ENCODE measurements at places on chromosomes 12 and 14.

DNA sequence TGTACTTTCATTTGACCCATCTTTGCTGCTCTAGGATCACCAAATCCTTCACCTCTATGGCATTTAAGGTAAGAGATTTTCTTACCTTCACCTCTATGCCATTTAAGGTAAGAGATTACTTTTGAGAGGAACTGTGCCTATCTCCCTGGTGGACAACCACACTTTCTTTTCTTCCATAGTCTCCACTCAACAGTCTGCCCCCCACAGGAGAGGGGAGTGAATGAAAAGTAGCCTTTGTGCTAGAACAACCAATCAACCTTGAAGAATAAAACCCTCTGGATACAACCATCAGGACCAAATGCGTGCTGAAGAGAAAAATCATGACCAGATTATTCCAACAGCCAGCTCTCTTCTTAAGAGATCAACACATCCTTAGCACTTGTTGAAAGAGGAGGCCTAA is 258.6 kb upstream of the TMPO start:
- no peaks in the 10 kb centered on the region for H3K27me3 ChIP-seq
- no peak overlapping the region for H3K27ac ChIP-seq
- H3K4me3 ChIP-seq: no peak overlapping the region
- no peaks in the 10 kb centered on the region for H3K4me1 ChIP-seq

DNA sequence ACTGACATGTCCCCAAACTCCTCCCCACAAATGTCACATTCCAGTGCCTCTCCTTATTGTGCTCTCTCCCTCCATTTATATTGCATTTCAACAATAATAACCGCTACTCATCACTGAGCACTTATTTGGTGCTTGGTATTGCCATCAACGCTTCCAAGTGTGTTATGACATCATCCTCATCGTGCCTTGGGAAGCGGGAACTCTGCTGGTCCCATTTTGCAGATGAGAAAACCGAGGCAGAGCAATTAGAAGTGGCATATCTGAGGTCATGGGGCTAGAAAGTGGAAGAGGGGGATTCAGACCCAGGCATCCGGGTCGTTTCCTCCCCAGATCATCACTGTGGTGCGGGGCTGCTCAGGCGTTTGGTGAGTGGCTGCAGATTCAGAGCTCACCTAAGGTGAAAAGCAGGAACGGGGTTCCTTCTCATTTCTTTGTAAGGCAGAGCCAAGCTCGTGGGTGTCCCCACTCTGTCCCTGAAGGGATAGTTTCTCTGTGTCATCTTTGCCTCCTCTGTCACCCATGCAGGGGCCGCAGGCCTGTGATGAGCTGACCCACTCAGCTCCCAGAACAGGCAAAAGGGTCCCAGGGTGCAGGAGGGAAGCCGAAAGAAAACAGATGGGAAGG is 5.5 kb upstream of the FZD10 start:
- no peak for DNase-seq
- H3K27ac ChIP-seq: no peak overlapping the region
- peaks cover 18% of the 10 kb centered on the region for H3K27me3 ChIP-seq
- H3K4me3 ChIP-seq: no peak overlapping the region
- no peaks in the 10 kb centered on the region for H3K36me3 ChIP-seq
- no peaks in the 10 kb centered on the region for H3K4me1 ChIP-seq

- no peaks in the 10 kb centered on the region for H3K27me3 ChIP-seq
- H3K4me3 ChIP-seq: no peak overlapping the region
- no peak overlapping the region for H3K27ac ChIP-seq
- no peaks in the 10 kb centered on the region for H3K4me1 ChIP-seq
Measured at GRCh38 chr14:38405851-38406635, 150.2 kb upstream of the CLEC14A start.

DNA sequence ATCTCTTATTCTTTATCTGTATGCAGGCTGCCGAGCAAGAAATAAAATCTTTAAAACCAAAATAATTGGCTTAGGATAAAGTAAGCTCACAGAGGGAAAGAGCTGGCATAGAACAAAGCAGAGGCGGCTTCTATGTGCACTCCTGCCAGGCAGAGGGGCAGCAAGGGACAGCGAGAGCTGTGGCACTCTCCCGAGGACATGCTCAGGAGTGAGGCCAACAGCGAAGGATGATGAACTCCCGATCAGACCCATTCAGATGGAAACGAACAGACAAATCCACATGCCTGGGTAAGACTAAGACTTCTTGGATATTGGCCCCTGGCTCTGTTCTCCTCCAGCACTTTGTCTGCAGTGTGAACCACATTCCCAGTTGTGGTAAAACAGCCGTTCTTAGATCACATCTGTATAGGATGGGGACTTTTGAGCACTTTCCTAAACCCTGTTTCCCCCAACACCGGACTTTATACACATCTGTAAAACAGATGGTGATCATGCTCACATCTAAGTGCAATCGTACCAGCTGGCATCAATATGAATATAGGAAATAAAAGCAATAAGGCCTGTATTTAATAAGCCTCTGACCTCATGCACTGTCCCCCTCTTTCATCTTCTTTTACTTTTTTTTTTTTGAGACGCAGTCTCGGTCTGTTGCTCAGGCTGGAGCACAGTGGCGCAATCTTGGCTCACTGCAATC is 134.1 kb downstream of the PPM1H start:
- no peak for DNase-seq
- H3K4me3 ChIP-seq: no peak overlapping the region
- no peaks in the 10 kb centered on the region for H3K4me1 ChIP-seq
- peaks cover 9% of the 10 kb centered on the region for H3K27me3 ChIP-seq

DNA sequence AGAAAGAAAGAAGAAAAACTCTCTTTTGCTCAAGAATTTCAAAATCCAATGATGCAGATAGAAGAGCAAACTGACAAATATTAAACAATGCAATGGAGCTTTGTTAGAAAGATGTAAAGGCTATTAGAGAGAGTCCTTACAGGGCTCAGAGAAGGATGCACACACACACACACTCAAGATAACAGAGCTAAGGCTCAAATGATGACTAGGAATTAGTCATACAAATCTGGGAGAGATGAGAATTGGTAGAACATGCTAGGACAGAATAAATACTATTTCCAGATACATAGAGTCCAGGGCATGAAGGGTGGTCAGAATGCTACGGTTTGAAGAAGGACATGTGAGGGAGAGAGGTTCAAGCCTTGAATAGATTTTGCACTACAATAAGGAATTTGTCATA is 650.1 kb upstream of the MDGA2 start:
- no peaks in the 10 kb centered on the region for H3K27me3 ChIP-seq
- no peaks in the 10 kb centered on the region for H3K4me1 ChIP-seq
- H3K27ac ChIP-seq: no peak overlapping the region
- no peaks in the 10 kb centered on the region for H3K36me3 ChIP-seq
- no peak for DNase-seq

GRCh38 chr12:129074379-129074778 is 221.1 kb downstream of the GLT1D1 start:
- DNase-seq: no peak
- H3K27me3 ChIP-seq: no peaks in the 10 kb centered on the region
- H3K4me3 ChIP-seq: no peak overlapping the region
- H3K27ac ChIP-seq: no peak overlapping the region
- H3K4me1 ChIP-seq: no peaks in the 10 kb centered on the region
- H3K36me3 ChIP-seq: no peaks in the 10 kb centered on the region

DNA sequence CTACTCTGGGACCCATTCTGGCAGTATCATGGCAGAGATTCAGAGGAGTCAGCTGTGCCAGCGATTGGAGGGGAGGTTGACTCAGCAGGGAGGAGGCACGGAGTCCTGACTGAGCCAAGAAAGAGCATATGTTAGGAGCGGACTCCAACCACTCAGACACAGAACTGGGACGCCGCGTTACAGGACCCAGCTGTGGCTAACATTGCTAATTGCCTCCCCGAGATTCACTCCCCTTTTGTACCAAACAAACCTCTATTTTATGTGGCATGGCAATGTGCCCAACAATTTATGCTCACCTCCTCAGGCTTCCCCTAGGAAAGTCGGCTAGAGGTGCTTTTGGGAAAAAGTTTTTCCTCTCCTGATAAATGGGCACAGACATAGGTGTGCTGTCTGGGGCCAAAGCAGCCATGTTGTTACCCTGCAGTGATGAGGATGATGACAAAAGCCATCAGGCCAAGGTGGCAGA is 15.2 kb upstream of the CLIP1 start:
- H3K36me3 ChIP-seq: no peaks in the 10 kb centered on the region
- no peaks in the 10 kb centered on the region for H3K4me1 ChIP-seq
- no peak overlapping the region for H3K27ac ChIP-seq
- no peak overlapping the region for H3K4me3 ChIP-seq

- no peaks in the 10 kb centered on the region for H3K36me3 ChIP-seq
- H3K27me3 ChIP-seq: peaks cover 79% of the 10 kb centered on the region
- peaks cover 12% of the 10 kb centered on the region for H3K4me1 ChIP-seq
- H3K27ac ChIP-seq: no peak overlapping the region
- peak overlapping the region; percentile 79 for H3K4me3 ChIP-seq
- no peak for DNase-seq
Measured at GRCh38 chr12:42483521-42483790, 106.1 kb downstream of the PRICKLE1 start.

GRCh38 chr14:64233531-64234190 is 60.5 kb downstream of the ESR2 start:
- H3K27me3 ChIP-seq: peaks cover 2% of the 10 kb centered on the region
- H3K27ac ChIP-seq: no peak overlapping the region
- H3K4me1 ChIP-seq: no peaks in the 10 kb centered on the region

GRCh38 chr12:128637642-128638606 is 185.8 kb downstream of the SLC15A4 start:
- no peaks in the 10 kb centered on the region for H3K4me1 ChIP-seq
- no peak for DNase-seq
- H3K27ac ChIP-seq: no peak overlapping the region
- H3K27me3 ChIP-seq: no peaks in the 10 kb centered on the region
